ENCODE measurements at places on chromosomes 7 and 10. TPM values are rescaled to one million over a fixed set of nuclear protein-coding genes. Genes with fewer than 3 reads are reported as not detected.

The IFIT1B gene
- total RNA-seq: 0.92 TPM

The CCDC186 gene
- 53.1 TPM for total RNA-seq

The MMP21 gene
- total RNA-seq: 0.46 TPM

The PLEKHS1 gene
- not detected for total RNA-seq

The CCL24 gene
- total RNA-seq: not detected

The ATRNL1 gene
- total RNA-seq: 592 TPM
